ENCODE measurements at places on chromosomes 2 and 18.

DNA sequence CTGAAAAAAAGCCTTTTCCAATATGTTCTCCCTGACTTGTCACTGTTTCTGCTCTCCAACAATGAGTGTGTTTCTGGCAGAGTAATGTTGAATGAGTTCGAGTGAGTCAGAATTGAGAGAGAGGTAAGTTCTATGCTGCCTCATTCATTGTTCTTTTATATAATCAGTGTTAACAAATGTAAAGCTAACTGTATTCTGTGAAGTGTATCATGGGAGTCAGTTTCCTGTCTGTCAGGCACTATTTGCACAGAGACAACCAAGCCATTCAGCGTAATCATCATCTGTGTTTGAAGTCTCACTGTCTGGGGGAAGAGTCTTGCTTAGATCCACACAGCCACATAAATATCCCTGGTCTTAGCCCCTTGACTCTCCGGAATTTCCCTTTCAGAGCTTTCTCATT, 22.0 kb upstream of the UPP2 start:
- no peak for DNase-seq

GRCh38 chr2:234421-234820, 29.4 kb downstream of the SH3YL1 start:
- no peak for DNase-seq

GRCh38 chr2:7573166-7573825, 656.1 kb downstream of the RNF144A start:
- no peak for DNase-seq

DNA sequence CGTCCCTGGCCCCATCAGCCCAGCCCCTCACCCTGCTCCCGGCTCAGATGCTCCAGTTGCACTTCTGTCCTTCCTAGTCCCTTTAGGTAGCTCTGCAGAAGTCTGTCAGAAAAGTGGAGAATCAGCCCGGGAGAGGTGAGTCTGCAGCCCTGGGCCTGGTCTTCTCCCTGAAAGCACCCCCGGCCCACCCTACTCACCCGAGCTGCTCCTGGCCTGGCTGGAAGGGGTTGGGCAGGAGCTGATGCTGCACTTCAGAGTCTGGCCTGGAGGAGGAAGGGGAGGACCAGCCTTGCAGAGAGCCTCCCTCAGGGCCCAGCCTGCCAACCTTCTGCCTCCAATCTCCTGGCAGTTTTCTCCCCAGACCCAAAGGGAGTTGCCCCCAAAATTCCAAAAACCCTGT, 15.8 kb downstream of the KHK start:
- DNase-seq, result no peak

DNA sequence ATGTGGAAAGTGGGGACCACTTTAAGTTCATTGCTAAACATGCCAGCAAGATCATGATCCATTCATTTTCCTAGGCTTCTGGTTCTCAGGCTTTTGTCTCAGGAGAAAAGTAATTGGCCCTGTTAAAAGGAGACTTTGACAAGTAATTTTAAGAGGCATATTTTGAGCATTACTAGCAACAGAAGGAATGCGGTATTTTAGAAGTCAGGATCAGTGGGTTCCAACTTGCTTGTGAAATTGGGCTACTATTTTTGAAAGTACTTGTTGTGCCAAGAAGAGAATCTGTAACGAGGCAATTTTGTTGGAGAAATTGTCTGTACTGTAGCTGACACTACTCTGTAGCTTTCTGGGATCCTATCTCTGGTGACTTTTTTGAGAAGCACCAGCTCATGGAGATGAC, 59.4 kb downstream of the CERS6 start:
- no peak for DNase-seq

DNA sequence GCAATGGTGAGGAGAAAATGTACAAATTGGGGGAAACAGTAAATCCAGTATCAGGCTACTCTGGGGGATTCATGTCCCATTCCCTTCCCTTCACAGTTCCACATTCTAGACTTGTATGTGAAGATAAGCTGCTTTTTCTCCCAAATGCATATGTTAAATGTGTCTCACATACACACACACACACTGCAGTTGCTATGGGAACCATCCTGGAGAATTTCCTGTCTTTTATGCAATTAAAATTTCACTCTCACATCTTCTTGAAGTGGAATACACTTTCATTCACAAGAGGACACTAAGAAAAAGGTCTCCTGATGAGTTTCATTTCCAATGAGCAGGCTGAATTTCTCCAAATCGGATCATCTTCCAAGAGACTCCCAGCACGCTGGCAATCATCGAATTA, 366.0 kb downstream of the LRATD1 start:
- DNase-seq, result no peak

GRCh38 chr18:35542356-35542755, 39.2 kb upstream of the GALNT1 start:
- no peak for DNase-seq

GRCh38 chr18:69946608-69947155, 991 bp downstream of the CD226 start:
- no peak for DNase-seq

DNA sequence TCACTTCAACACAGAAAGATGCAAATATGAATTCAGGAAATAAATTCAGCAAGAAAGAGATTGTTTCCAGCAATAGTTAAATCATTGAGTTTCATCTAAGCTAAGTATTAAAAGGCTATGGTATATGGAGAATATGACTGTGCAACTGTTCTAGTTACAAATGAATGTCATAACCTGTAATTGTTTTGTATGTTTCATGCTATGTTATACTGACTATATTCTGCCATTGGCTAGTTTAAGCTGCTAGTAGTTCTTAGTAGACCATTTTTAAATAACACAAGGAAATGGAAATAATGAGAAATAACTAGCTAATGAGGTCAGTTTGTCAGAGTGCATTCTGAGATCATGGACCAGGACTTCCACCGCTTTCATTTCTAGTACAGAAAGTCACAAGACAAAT, 1154.9 kb upstream of the TMEFF2 start:
- no peak for DNase-seq

DNA sequence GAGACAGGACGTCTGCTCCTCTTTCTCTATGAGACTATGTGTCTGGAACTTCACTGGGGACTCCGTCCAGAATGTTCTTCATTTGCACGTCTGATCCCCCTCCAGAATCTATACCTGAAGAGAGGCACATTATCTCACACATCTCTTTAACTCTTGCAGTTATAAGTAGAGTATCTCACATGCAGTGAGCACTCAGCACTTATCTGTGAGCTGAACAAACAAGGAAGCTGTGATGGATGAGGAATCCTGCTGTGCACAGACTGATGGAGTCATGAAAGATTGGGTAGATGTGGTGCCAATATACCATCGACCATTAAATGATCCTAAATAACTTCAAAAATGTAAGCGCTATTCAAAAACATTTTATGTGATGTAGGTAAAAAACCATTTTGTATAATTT, 888.3 kb upstream of the CELF4 start:
- no peak for DNase-seq

DNA sequence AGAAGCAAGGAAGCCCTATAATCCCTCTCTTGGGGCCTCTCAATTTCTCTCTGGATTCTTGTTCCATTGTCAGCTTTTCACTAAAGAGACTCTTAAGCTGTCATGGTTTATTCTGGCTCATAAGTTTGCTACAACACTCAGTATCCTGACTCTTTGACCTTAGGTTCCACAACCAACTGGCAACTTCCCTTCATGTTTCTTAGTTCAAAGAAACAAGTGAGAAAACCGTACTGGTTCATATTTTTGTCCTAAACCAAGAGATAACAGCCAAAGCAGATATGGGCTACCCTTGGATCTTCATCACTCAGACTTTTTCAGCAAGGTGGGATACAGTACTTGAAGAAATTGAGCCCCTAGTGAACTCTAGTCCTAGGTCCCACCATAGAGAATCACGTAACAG, 109.9 kb upstream of the CRIM1 start:
- DNase-seq, result no peak

GRCh38 chr2:24046599-24046929, 627 bp downstream of the WDCP start:
- DNase-seq, result no peak

GRCh38 chr2:113791697-113792590, 35.5 kb upstream of the SLC35F5 start:
- DNase-seq, result no peak

DNA sequence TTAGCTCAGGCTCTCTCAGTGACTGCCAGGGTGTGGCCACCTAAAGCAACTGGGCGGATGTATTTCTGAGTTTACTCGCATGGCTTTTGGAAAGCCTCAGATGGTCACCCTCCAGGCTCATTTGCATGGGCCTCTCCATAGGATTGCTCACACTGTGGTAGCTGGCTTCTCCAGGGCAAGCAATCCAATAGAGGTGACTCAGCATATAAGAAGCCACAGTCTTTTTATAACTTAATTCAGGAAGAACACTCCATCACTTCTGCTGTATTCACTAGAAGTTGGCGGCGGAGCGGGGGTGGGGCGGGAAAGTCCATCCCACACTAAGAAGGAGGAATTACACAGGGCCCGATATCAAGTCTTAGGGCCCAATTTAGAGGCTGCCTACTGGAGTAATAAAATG, 3.6 kb upstream of the DOK6 start:
- DNase-seq, result no peak

- DNase-seq, result no peak
These were observed 19.5 kb downstream of the NFE2L2 start for GRCh38 chr2:177245010-177245422.

GRCh38 chr2:136168720-136169119, 50.8 kb upstream of the CXCR4 start:
- DNase-seq, result no peak

- no peak for DNase-seq
These were observed 523.4 kb downstream of the CCDC85A start for GRCh38 chr2:56707218-56707617.

GRCh38 chr2:41488888-41489287, 558.9 kb upstream of the PKDCC start:
- no peak for DNase-seq

DNA sequence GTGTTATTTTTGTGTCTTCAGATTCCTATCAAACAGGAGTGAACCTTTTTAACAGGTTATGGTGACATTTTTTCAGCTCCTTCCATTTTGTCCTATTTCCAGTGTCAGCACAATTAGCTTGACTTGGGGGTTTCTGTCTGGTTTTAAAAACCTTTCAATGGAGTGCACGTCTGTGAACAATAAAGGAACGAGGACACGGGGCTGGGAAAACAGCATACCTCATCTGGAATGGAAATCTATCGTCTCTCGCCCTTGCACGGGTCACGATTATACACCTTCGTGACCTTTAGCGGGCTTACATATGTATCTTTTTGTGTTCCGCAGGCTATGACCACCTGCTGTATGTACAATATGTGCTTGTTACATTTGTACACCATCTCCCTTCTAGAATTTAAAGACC, 2.3 kb upstream of the ZNF532 start:
- DNase-seq, result no peak

DNA sequence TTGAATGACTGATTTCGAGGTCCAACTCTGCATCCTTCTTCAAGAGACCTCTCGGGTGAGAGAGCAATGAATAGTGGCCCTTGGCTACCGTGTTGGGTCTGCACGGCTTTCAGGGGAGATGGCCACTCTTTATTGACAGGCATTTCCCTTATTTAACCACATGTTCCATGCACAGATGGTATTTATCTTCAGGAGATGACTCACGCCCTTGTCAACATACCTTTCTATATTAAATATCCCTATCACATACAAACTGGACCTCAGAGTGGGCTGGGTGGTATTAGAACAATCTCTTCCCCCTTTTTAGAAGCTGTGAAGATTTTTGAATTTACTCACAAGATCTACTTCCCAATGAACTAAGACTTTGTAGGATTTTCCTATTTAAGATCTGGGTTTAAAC, 109.6 kb upstream of the CDC42EP3 start:
- DNase-seq, result no peak

GRCh38 chr18:4256766-4257417, 198.2 kb downstream of the DLGAP1 start:
- DNase-seq, result no peak

- peak; percentile 61 for DNase-seq
These were observed 13.3 kb upstream of the PRELID3A start for GRCh38 chr18:12394428-12394827.

DNA sequence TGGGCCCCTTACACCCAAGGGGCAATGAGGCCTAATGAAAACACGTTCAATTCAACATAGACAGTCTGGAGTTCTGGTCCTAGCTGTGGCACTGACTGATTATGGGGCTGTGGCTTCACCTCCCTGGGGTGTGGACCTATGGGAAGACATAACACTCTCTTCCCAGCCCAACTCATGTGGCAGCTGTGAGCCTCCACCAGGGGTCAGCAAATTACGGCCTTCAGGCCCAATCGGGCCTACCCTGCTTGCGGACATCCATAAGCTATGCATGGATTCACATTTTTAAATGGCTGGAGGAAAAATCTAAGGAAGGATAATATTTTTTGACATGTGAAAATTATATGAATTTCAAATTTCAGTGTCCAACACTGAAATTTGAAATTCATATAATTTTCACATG, 101.3 kb downstream of the LOXHD1 start:
- no peak for DNase-seq

GRCh38 chr2:219569635-219570034, 1.7 kb downstream of the OBSL1 start:
- no peak for DNase-seq

DNA sequence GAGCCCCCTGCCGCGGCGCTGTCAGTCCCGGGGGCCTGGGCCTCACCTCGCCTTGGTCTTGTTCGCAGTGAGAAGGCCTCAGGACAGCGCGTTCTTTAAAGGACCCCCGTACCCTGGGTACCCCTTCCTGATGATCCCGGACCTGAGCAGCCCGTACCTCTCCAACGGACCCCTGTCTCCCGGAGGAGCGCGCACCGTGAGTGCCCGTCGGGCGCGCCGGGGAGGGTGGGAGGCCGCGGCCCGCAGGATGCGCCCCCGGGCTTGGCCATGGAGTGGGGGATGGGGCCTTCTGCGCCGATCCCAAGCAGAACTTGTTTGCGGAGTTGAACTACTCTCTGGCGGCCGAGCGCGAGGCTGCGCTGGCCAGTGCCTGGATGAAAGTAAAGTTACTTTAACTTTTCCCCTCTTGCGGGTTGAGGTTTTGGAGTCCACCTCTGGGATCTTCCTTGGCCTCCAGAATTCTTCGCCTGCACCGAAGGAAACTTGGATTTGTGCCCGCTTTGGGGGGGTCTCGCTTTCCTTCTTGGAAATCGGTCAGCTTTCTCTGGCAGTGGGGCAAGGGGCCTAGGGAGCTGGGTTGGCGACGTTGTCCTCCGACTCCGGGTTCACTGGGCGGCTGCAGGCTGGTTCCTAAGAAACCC, 1.2 kb downstream of the TCF7L1 start:
- DNase-seq, result peak; percentile 79

DNA sequence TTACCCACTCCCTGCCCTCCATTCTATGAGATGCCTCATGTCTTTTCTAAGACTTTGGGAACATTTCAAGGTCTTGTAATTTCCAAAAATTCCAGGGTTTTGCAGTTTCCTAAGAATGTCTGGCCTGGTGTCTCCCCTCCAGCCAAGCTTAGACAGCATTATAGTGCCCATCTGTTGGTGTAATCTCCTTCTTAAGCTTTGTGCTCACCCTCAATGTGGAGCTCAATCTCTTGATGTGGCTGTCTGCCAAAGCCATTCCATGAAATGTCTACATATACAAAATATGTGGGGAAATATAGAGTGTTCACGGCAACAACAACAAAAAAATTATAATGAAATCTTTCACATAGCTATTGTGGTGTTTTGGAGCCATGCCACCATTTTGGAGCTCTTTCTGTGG, 558.4 kb downstream of the PIK3C3 start:
- DNase-seq, result no peak

All from upper lobe of right lung (tissue), 1 donor.